Globus pallidus (tissue), 1 donor: ENCODE measurements at places on chromosomes 6 and 20.
A peak's percentile ranks its signal among the peaks of the same experiment; 100 is the strongest.

GRCh38 chr6:169701311-169701953 is 397 bp downstream of the WDR27 start:
- no peak for DNase-seq

GRCh38 chr6:16238963-16239797 is 793 bp downstream of the GMPR start:
- DNase-seq = peak; percentile 79

GRCh38 chr6:63792736-63793464 is 157.3 kb downstream of the PHF3 start:
- DNase-seq = no peak

DNA sequence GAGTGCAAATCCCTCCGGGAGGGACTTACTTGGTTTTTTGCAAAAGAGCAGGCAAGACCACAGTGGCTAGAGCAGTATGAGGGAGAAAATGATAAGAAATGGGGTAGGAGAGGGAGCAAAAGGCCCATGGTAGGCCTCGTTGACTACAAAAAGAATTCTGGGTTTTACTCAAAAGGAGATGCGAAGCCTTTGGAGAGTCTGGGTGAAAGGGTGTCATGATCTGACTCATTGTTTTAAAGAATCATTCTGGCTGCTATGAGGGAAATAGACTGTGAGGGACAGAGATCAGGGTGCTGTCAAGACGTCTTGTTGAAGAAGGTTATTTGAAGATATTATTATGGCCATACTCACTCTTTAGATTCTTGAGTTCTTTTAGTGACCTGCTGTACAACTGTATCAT is 13.0 kb downstream of the TBC1D32 start:
- DNase-seq = no peak

DNA sequence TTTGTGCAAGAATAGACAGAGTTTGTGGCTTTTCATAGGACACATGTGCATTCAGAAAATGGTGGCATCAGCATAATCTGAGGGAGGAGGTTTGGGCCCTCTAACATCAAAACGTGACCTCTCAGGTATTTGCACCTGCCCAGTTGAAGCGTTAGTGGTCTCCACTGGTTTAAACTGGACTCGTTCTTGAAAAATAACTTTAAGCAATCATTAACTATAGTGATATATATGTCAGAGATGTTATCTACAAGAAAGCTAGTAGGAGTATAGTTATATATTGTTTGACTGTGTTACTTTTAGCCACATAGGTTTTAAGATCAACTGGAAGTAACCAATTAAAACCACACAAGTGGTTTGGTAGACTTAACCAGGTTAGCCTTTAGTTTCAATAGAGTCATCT is 607.4 kb downstream of the MAFB start:
- no peak for DNase-seq

DNA sequence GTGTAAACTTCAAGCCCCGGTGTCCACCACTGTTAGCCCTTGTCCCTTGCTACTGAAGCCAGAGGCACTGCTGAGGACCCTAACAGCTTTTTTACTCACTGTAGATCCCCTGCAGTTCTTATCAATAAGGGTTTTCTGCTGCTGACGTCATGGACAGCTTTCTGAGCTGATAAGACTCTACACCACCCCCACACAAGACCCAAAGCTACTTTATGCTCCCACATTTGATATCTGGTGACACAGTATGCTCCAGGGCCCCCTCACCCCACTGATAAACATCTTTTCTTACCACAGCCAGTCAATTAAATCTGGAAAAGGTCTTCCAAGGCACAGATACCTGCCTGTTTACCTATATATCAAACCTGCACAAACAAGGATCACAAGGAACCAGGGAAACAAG is 65.3 kb downstream of the NUS1 start:
- no peak for DNase-seq

DNA sequence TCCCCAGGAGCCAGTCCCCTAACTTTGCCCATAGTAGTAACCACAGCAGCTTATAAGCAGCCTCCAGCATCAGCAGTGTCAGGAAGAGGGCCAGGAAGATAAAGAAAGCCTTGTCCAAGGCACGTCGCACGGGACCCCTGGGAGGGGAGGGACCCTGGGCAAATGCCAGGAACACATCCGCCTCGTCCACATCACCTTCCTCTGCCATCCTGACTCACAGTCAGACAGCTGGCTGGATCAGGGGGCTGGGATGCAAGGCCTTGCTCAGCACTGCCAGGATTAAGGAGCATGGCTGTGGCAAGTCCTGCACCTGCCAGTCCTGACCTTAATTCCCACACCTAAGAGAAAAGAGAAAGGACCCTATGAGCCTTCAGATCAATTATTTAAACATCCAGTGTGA is 11.5 kb upstream of the ZBTB22 start:
- DNase-seq = no peak

GRCh38 chr6:108363113-108363512 is 68.3 kb downstream of the AFG1L start:
- DNase-seq = no peak

DNA sequence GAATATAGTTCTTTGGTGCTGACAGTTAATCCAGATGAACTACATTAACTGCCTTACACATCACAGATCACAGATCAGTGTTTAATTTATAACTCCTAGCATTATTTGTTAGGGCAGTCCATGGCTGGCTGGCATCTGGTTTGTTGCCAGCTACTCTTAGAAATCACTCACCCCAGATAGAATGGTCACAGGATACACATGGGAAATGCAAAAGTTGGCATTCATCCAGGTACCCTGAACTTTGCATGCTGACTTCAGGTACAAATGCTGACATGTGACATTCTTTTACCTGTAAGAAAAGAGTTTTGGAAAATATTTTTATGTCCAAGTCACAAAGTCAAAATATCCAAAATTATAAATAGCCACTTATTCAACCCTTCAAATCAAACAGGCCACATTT is 20.2 kb downstream of the FBXL4 start:
- no peak for DNase-seq

GRCh38 chr20:21074605-21075336 is 31.4 kb downstream of the LINC00237 start:
- no peak for DNase-seq

DNA sequence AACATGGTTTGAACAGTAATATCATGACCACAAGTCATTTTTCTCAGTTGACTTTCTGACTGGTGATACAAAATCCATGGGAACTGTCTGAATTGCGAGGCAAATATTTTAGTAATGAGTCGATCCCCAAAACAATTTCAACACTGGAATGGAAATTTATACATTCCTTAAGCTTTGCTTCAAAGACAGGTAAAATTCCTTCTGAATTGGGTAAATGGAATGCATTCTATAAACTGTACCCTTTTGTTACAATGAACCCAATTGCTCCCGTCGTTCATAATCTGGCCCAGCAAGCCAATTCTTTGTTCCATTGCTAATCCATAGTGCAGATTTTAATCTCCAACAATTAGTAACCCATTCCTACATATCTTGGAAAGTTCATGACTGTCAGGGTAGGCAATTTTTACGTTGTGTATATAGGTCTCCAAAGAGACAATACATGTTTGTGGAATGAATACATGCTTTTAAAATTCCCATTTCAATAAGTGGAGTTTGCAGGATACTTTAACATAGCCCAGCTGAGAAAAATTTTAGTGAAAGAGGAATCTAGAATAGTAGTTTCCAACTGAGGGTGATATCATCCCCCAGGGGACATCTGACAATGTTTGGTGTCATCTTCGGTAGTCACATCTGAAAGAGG is 32.7 kb downstream of the CYP24A1 start:
- no peak for DNase-seq

- DNase-seq = no peak
These were observed 396.0 kb upstream of the BTBD3 start for GRCh38 chr20:11521476-11522365.

GRCh38 chr20:47008842-47009518 is 114.3 kb downstream of the EYA2 start:
- DNase-seq = no peak

GRCh38 chr6:113732384-113732966 is 124.7 kb upstream of the MARCKS start:
- DNase-seq = peak; percentile 78

DNA sequence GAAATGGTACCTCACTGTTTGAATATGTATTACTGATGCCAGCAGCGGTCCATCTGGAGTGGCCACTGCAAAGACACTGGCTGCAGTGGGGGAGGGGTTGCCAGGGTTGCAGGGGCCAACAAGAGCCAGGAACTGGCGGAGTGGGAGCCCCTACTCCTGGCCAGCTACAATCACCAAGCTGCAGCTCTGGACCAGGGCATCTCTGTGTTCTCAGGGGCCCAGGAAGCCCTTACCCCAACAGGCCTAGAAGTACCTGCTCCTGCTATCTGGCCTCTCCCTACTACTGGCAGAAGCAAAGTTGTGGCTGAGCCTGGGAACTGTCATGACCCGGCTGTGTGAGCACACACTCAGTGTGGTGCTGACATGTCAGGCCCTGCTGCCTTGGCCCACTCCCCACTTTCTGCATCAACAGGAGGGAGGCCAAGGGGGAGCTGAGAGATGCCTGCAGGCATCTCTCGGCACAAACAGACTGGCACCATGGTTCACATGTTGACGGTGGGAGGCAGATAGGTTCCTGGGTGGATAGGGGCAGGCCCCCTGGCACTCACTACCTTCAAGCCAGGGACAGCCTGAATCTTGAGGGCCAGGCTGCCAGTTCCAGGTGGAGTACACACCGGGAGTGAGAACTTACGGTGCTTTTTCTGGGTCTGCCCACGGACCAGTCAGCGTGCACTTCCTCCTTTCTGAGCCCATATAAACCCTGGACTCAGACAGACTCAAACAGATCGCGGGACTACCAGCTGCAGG is 1188.0 kb downstream of the GRIK2 start:
- DNase-seq = no peak

GRCh38 chr6:144712541-144712940 is 427.4 kb downstream of the UTRN start:
- no peak for DNase-seq

DNA sequence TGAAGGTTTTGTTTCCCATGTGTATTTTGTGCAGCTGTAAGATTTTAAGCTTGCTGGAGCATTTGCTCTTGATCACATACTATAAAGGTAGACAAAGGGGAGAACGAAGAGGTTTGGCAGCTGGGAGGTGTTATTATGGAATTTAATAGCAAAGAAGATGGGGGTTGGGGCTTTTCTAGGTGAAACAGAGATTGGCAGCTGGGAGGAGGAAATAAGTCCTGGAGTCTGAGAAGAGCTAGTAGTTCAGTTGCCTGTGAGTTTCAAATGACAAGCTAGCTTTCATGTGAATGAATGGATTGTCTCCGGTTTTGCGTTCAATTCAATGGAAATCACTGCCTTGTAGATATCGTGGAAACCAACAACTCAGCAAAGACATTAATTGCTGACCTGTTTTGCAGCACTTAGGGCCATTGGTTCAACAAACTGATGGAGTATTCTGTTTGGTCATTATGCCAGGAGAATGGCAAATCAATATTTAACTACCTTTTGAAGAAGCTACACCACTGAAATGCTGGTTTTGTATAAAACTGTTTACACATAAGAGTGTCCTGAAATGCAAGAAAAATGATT is 38.1 kb upstream of the FLRT3 start:
- DNase-seq = no peak

GRCh38 chr6:50959081-50959641 is 140.5 kb downstream of the TFAP2B start:
- DNase-seq = no peak

- no peak for DNase-seq
These were observed 66.4 kb downstream of the AFDN start for GRCh38 chr6:167892835-167893815.

DNA sequence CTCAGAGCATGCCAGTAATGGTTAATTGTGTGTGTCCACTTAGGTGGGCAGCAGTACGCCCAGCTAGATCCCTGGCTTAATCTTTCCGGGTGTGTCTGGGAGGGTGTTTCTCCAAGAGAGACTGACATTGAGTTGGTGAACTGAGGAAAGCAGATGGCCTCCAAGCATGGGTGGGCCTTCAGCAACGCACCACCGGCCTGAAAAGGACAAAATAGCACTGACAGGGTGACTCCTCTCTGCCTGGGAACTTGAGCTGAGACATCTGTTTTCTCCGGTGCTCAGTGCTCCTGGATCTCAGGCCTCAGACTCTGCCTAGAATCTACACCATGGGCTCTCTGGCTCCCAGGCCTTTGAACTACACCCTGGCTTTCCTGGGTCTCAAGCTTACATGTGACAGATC is 43.2 kb downstream of the C6orf118 start:
- no peak for DNase-seq

GRCh38 chr20:57614490-57615444 is 5.5 kb downstream of the ZBP1 start:
- no peak for DNase-seq

DNA sequence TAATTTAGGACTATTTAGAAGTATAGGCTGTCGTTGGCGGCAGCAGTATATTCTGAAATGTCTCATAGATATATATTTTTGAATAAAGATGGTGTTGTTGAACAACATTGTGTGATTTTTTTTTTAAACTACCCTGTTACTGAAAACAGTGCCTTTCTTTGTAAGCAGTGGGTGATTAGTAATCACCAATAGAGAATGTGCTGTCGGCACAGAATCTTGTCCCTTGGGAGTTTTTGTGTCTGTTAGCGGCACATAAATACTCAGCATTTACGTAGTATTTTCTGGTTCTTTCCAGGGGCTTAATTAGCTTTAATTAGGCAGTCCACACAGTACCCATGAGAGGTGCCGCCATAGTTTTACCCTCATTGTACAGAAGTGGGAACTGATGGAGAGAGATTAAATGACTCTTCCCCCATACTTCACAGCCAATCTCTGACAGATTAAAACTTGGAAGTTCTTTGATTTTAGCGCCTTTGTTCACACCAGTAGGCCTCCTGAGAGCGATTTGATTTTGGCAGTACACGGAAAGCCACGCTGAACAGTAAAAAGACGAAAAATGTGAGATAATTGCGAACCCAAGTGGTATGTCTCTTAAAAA is 58.8 kb downstream of the RPRD1B start:
- DNase-seq = no peak

DNA sequence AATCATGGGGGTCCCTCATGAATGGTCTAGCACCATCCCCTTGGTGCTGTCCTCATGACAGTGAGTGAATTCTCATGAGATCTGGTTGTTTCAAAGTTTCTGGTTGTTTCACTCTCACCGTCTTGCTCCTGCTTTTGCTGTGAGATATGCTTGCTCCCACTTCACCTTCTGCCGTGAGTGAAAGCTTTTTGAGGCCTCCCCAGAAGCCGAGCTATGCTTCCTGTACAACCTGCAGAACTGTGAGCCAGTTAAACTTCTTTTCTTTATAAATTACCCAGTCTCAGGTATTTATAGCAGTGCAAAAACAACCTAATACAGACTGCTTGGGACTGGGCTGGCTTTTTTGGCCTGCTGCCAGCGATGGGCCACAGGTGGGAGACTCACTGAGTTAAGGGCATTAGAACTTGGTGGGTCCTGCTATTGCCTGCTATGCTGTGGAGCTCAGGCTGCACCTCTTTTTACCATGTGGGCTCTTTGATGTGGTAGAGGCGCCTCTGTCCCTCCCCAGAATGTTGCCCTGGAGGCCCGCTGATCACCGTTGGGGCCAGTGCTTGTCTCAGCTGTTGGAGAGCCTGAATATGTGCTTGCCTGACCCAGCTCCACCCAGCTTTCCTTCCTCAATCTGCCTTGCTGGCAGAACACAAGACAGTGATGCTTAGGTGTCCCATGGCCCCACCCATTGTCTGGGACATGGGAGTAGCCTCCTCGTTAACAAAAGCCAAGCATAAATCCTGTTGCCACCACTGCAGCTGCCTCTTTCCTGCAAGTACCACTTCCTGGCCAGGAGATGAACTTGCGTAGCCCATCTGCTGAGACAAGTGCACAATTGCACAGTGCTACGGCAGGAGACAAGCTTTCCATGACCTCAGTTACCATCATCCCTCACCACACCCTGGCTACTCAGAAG is 47.1 kb downstream of the IGF2R start:
- DNase-seq = no peak
